GM23338 (cell line): ENCODE measurements at places on chromosomes 3 and 15. TPM values are rescaled to one million over a fixed set of nuclear protein-coding genes. Genes with fewer than 3 reads are reported as not detected.
A peak's percentile ranks its signal among the peaks of the same experiment; 100 is the strongest.

GRCh38 chr15:84079885-84080777, 155.4 kb upstream of the GOLGA6L4 start:
- no peak overlapping the region for H3K27ac ChIP-seq
- H3K4me1 ChIP-seq = no peaks in the 10 kb centered on the region
- peak overlapping the region; percentile 81 for H3K4me3 ChIP-seq
- peak; percentile 85 for DNase-seq
- peaks cover 39% of the 10 kb centered on the region for H3K27me3 ChIP-seq
- no peaks in the 10 kb centered on the region for H3K36me3 ChIP-seq

Gene C2CD4B
- 1.3 and 1.5 TPM in 2 replicates for total RNA-seq

GRCh38 chr15:40906991-40907802, 12.9 kb downstream of the VPS18 start:
- no peak for DNase-seq
- no peak overlapping the region for H3K27ac ChIP-seq
- no peaks in the 10 kb centered on the region for H3K27me3 ChIP-seq
- peak overlapping the region; percentile 71 for H3K4me3 ChIP-seq

DNA sequence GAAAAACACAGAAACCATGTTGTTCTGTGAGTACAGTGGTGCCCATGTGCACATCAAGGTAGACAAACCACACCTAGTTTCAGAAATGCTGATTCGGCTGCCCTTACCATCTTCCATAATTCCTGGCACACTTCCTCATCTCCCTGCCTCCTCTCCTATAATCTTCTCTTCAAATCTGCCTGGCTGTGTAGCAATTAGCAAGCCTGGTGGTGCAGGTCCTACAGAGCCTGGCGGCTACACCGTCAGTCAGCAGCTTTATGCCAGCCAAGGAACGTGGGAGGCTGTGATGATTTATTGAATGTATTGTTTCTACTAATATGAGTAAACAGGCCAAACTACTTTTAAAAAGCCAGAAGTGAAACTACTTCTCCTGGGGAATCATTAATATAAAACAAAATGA, 106.8 kb downstream of the SEMA6D start:
- H3K27ac ChIP-seq = no peak overlapping the region
- DNase-seq = no peak
- no peak overlapping the region for H3K4me3 ChIP-seq
- H3K4me1 ChIP-seq = no peaks in the 10 kb centered on the region

Gene NEK10
- total RNA-seq = 2.0 and 2.4 TPM in 2 replicates

- H3K27me3 ChIP-seq = no peaks in the 10 kb centered on the region
- no peak overlapping the region for H3K4me3 ChIP-seq
- H3K4me1 ChIP-seq = peaks cover 4% of the 10 kb centered on the region; the same call in 1 of the 2 replicates
- H3K27ac ChIP-seq = no peak overlapping the region
- no peak for DNase-seq
Observed at GRCh38 chr3:118910332-118910731, 124.3 kb downstream of the IGSF11 start.

GRCh38 chr3:128395500-128396162, 71.1 kb downstream of the DNAJB8 start:
- no peak overlapping the region for H3K4me3 ChIP-seq
- H3K27ac ChIP-seq = no peak overlapping the region
- no peaks in the 10 kb centered on the region for H3K4me1 ChIP-seq
- DNase-seq = no peak
- no peaks in the 10 kb centered on the region for H3K27me3 ChIP-seq

GRCh38 chr15:31498329-31498728, 171.7 kb downstream of the KLF13 start:
- no peak for DNase-seq
- no peak overlapping the region for H3K27ac ChIP-seq
- no peaks in the 10 kb centered on the region for H3K36me3 ChIP-seq
- H3K4me1 ChIP-seq = no peaks in the 10 kb centered on the region
- H3K4me3 ChIP-seq = no peak overlapping the region

GRCh38 chr15:80404761-80405553, 775 bp downstream of the ARNT2 start:
- no peaks in the 10 kb centered on the region for H3K36me3 ChIP-seq
- peaks cover 34% of the 10 kb centered on the region for H3K27me3 ChIP-seq
- peak overlapping the region; percentile 72 for H3K4me3 ChIP-seq
- peaks cover 18% of the 10 kb centered on the region for H3K4me1 ChIP-seq

- H3K27me3 ChIP-seq = peaks cover 20% of the 10 kb centered on the region
- DNase-seq = no peak
- peaks cover 5% of the 10 kb centered on the region; the same call in 1 of the 2 replicates for H3K36me3 ChIP-seq
- no peak overlapping the region for H3K4me3 ChIP-seq
- H3K4me1 ChIP-seq = peaks cover 18% of the 10 kb centered on the region
Observed at GRCh38 chr3:112002096-112002971, 3.6 kb downstream of the TAGLN3 start.
